ENCODE measurements at places on chromosomes 7 and 10. TPM values are rescaled to one million over a fixed set of nuclear protein-coding genes. Genes with fewer than 3 reads are reported as not detected.

OPALIN gene
- total RNA-seq = not detected

GRCh38 chr7:98493030-98493778 is 92.3 kb upstream of the BAIAP2L1 start:
- no peak for DNase-seq

- no peak for DNase-seq
These were observed 9.5 kb upstream of the ADARB2 start for GRCh38 chr10:1746796-1747195.

SLC29A4 gene
- total RNA-seq = 3.9 TPM
